ENCODE measurements at places on chromosomes 1 and 21. TPM values are rescaled to one million over a fixed set of nuclear protein-coding genes. Genes with fewer than 3 reads are reported as not detected.

- DNase-seq = no peak
Observed at GRCh38 chr1:165999826-166000225, 167.0 kb downstream of the FAM78B start.

The RAB25 gene
- 1.0 TPM for polyA plus RNA-seq

The TCHH gene
- not detected for polyA plus RNA-seq

The MRPL37 gene
- polyA plus RNA-seq = 65.1 TPM

The SPATA45 gene
- 0.40 TPM for polyA plus RNA-seq

Data from hindlimb muscle (tissue), 1 donor.